ENCODE measurements at places on chromosomes 4 and X.

- no peak for DNase-seq
These were observed 62.0 kb downstream of the HTT start for GRCh38 chr4:3136454-3136853.

- DNase-seq = no peak
These were observed 15.2 kb downstream of the CTBP1 start for GRCh38 chr4:1233641-1234308.

GRCh38 chr4:8000721-8001491, 61.2 kb upstream of the AFAP1 start:
- no peak for DNase-seq

DNA sequence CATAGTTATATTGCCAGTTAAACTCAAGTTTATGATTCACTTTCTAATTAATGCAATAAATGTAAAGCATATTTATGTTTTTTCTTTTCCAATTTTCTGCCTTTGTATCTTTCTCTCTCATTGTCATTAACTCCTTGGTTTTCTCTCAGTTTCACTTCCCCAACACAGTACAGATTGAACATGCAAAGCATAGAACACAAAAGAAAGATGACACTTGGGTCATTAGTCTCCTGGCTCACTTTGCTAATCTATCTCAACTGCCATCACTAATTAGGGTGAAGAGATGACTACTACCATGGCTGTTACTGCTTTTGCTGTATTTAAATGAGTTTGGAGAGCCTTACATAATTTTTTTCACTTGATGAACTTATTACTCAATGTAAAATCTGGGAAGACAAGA, 12.3 kb upstream of the NAA11 start:
- DNase-seq = no peak

- no peak for DNase-seq
These were observed 8.2 kb downstream of the BMP2K start for GRCh38 chr4:78784236-78784865.

GRCh38 chr4:24131954-24132673, 242.3 kb upstream of the PPARGC1A start:
- DNase-seq = no peak

- no peak for DNase-seq
These were observed 6.8 kb upstream of the SHOX start for GRCh38 chrX:623599-624315.

DNA sequence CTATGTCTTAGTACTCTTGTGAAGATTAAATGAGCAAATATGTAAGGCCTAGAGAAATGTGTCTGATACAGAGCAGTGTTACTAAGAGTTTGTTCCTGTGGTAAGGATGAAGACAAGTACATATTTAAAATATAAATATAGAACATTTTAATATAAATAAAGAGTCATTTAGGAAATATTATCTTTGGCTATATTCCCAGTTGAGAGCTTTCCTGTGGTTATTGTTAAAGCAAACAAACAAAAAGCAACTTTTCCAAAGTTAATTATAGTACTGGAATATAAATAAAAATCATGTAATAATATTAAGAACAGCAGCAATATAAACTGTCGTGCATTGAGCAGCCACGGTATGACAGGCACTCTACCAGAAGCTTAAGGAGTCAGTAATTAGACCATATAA, 472.5 kb downstream of the INPP4B start:
- no peak for DNase-seq

- no peak for DNase-seq
These were observed 140.3 kb downstream of the SH3KBP1 start for GRCh38 chrX:19746919-19747651.

GRCh38 chr4:54254915-54255246, 25.8 kb downstream of the PDGFRA start:
- DNase-seq = no peak

- no peak for DNase-seq
These were observed 102.8 kb upstream of the PDLIM3 start for GRCh38 chr4:185638093-185638492.

GRCh38 chr4:28443801-28444412, 1583.3 kb downstream of the STIM2 start:
- no peak for DNase-seq

GRCh38 chrX:76253432-76253831, 80.6 kb downstream of the PBDC1 start:
- peak; percentile 31 for DNase-seq

DNA sequence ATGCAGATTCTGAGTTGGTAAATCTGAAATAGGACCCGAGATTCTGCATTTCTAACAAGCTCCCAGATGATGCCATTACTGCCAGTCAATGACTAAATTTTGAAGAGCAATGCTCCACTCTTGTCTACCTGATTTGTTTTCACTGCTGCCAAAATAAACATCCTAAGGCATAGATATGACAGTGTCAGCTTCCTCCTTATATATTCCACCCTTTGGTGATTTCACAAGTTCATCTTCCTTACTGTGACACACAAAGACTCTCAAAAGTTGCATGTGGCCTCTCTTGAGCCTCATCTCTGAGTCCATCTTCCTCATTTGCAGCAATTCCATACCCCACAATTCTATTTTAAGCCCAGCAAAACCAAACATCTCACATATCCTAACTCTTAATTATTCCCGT, 110.9 kb downstream of the FBXW7 start:
- DNase-seq = no peak

DNA sequence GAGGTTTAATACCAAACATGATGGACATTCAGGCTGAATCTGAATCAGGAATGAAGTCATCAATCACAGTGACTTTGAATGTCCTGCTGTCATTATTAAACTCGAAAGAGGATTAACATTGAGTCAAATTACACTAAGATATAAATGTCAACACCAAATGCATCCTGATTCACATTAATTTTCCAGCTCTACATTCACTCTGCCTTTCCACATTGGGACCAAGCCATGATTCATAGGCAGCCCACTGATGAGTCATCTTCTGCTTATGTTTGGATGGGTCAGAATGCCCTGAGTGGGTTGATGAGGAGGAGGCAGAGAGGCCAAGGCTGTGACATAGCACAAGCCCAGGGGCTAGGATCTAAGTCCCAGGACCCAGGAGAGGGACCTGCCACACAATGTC, 247.6 kb upstream of the RPS6KA3 start:
- DNase-seq = no peak

DNA sequence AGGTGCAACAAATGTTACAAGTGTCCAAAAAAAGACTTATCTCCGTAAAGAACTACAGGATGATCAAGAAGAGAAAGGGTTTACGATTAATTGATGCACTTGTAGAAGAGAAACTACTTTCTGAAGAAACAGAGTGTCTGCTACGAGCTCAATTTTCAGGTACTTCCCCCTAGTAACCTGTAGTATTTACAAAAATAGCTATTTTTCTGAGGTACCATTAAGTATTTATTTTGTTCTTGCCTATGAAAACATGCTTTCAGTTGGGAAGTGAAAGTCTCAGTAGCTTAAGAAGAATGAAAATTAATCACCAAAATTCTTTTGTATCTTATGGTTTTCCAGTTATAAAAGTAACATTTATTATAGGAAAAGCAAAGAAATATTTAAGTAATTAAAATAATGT, 5.9 kb downstream of the THAP9 start:
- DNase-seq = no peak

GRCh38 chr4:84915396-84915780, 51.1 kb downstream of the WDFY3 start:
- no peak for DNase-seq

DNA sequence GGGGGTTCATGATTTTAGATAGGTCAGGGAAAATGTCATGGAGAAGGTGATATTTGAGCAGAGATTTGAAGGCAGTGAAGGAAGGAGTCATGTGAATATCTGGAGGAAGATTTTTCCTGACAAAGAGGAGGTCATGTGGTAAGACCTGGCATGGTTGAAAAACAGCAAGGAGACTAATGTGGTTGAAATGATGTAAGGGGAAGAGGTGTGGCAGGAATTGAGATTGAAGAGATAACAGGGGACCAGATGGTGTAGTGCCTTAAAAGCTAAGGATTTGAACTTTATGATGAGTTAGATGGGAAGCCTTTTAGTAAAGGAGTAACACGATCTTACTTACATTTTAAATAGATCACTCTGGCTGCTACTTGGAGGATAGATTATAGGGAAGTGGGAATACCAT, 210.9 kb downstream of the RTL9 start:
- DNase-seq = no peak

DNA sequence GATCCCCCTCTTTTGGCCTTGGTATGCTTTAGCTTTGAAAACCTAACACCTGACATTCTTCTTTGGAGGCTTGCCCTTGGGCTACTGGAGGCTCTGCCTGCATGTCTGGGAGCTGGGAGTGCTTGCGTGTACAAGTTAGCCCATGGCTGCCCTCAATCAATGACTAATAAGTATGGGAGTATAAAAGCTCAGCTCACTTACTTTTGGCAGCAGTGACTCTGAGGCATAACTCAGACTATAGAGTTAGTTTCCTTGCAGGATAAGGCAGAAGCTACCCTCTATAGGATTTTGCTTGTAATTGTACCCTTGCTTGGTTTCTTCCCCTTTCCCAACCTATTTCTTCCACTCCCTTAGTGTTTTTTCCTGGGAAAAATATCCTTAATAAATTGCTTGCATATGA, 247.9 kb downstream of the PPP1R2C start:
- no peak for DNase-seq

DNA sequence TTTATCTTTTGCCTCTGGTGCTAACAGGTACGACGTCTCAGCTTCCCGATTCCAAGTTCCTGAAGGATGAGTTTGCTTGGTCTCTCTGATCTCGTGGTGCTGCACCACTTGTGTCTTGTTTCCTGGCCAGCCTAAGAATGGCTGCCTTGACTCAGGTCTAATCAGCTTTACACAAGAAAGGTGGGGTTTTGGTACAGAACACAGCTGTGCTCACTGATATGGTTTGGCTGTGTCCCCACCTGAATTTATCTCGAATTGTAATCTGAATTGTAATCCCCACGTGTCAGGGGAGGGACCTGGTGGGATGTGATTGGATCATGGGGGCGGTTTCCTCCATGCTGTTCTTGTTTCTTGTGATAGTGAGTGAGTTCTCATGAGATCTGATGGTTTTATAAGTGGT, 305.3 kb upstream of the NOCT start:
- DNase-seq = no peak

- DNase-seq = no peak
These were observed 250.8 kb downstream of the C4orf33 start for GRCh38 chr4:129346734-129347133.

- no peak for DNase-seq
These were observed 914.2 kb upstream of the PCDH7 start for GRCh38 chr4:29805916-29806480.

- no peak for DNase-seq
These were observed 80.0 kb downstream of the ALPK1 start for GRCh38 chr4:112377171-112377570.

GRCh38 chrX:29992083-29992482, 223.3 kb upstream of the MAGEB2 start:
- DNase-seq = no peak

- no peak for DNase-seq
These were observed 14.3 kb downstream of the TEC start for GRCh38 chr4:48255072-48255958.

GRCh38 chr4:73609706-73610105, 10.5 kb downstream of the RASSF6 start:
- no peak for DNase-seq

GRCh38 chr4:31598639-31599038, 878.5 kb downstream of the PCDH7 start:
- DNase-seq = no peak

- DNase-seq = peak; percentile 26
These were observed 150.4 kb downstream of the MGST2 start for GRCh38 chr4:139815778-139816601.

GRCh38 chrX:67724359-67725110, 180.7 kb downstream of the AR start:
- no peak for DNase-seq

- DNase-seq = no peak
These were observed 8.4 kb downstream of the ANK2 start for GRCh38 chr4:113057891-113058290.

DNA sequence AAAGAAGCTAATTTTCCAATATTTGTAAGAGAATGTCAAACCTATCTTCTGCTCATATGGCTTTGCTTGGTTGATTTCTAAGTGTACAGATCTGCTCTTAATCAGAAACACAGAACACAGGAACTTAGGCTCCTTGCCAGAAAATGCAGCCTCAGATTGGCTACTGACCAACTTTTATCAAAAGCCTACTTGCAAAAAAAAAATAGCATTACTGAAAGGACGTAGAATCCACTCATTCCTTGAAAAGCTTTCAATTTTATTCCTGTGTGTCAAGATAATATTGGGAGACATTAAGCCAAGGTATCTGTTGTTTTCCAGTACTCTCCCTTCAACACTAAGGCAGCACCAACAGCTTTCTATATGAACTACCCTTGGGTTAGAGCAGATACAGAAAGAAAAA, 127.6 kb upstream of the INTU start:
- DNase-seq = no peak

Data from CD4-positive, alpha-beta T cell treated with Interferon alpha-2 for 1 hour (primary cell).